H9 (cell line): ENCODE measurements at places on chromosomes 13 and 19.

- DNase-seq = no peak
Measured at GRCh38 chr13:52932649-52933048, 84.2 kb upstream of the PCDH8 start.

DNA sequence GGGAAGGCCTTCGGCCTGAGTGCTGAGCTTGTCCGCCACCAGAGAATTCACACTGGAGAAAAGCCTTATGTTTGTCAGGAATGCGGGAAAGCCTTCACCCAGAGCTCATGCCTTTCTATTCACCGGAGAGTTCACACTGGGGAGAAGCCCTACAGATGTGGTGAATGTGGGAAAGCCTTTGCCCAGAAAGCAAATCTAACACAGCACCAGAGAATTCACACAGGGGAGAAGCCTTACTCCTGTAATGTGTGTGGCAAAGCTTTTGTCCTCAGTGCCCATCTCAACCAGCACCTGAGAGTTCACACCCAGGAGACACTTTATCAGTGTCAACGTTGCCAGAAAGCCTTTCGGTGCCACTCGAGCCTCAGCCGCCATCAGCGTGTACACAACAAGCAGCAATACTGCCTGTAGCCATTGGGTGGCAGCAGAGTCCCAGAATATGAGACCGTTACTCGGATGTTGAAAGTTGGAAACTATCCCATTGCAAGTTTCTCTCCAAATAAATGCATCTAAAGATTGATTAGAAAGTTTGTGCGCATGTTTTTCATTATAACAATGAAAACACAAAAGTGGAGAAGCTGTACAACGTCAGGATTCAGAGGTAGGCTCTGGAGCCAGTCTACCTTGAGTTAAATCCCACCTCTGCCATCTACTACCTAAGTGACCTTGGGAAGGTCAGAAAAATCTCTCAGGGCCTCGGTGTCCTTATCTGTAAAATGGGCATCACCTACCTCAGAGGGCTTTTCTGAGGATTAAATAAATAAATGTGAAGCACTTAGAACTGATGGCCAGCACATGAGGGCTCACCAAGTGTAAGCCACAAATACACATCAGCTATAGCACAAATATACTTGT, 21.1 kb downstream of the ZNF473 start:
- DNase-seq = no peak

DNA sequence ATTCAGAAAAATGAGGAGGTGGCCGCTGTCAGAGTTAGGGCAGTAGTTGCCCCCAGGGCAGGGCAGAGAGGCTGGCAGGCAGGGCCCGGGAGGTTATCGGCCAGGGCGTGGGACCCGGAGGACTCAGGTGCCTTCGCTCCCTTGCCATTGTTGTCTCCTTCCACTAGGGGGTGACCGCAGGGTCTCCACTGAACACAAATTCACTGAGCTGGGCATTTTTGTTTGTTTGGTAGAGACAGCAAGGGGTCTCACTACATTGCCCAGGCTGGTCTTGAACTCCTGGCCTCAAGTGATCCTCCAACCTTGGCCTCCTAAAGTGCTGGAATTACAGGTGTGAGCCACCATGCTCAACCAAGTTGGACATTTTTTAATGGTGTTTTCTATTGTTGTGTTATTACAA, 25.1 kb downstream of the CARS2 start:
- DNase-seq = peak; percentile 62

GRCh38 chr13:107866032-107866940, 349.1 kb downstream of the LIG4 start:
- DNase-seq = peak; percentile 58

DNA sequence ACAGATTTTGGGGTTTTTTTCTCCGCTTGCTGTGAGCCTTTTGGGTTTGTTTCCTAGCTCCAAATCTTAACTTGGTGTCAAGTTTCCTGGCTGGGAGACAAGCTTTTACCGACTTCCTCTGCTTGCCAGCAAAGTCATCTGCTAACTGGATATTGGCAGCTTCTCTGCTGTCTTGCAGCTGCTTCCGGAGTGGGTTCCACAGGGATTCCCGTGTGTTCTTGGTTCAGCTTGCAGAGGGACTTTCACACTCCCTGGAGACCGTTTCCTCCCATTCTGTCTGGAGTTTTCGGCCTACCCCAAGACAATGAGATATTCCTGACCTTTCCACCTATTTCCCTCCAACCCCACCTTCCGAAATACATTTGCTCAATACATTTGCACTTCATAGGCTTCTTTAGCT, 2.2 kb upstream of the COLGALT1 start:
- DNase-seq = peak; percentile 41

DNA sequence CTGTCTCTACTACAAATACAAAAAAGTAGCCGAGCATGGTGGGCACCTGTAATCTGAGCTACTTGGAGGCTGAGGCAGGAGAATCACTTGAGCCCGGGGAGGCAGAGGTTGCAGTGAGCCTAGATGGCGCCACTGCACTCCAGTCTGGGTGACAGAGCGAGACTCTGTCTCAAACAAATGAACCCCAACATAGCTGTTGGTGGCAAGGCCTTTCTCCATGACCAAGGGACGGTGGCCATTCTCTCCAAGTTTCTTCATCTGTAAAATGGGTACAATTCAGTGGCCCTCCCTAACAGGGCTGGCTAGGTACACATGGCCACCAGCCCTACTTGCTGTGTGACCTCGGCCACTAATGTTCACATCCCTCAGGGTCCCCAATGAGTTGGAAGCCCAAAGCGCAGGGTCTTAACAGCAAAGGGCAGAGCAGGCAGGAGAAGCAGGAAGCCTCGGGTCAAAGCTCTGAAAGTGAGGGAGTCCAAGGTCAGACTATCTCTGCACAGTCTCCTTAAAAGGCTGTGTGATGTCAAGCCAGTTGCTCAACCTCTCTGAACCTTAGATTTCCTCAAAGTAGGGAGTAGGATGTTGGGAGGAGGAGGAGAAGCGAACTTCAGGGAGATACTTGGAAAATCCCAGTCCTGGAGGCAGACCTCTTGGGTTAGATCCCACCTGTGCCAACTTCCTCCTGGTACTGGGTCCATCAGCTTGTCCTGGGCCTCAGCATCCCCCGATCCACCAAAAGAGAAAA, 2.7 kb downstream of the JUND start:
- DNase-seq = no peak
